Left lobe of liver (tissue), 2 donors: ENCODE measurements at places on chromosomes 4 and X. TPM values are rescaled to one million over a fixed set of nuclear protein-coding genes. Genes with fewer than 3 reads are reported as not detected.

DNA sequence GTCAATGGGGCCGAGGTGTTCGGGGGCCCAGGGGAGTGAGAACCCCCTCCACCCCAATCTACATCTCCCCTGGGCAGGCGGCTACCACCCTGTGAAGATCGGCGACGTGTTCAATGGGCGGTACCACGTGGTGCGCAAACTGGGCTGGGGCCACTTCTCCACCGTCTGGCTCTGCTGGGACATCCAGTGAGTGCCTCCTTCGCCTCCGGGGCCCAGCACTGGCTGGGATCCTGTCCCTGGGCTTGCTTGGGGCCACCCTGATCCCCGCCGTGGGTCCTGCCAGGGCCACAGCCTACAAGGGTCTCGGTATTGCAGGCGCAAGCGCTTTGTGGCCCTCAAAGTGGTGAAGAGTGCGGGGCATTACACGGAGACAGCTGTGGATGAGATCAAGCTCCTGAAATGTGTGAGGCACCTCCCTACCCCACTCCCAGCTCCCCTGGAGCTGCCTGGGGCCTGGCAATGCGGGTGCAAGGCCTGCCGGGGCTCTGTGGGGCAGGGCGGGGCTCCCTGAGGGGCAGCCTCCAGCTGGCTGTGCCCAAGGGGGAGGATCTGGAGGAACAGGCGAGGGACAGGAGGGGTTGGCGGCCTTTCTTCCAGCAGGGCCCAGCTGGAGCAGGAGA is 697 bp downstream of the SRPK3 start:
- no peak for DNase-seq

DNA sequence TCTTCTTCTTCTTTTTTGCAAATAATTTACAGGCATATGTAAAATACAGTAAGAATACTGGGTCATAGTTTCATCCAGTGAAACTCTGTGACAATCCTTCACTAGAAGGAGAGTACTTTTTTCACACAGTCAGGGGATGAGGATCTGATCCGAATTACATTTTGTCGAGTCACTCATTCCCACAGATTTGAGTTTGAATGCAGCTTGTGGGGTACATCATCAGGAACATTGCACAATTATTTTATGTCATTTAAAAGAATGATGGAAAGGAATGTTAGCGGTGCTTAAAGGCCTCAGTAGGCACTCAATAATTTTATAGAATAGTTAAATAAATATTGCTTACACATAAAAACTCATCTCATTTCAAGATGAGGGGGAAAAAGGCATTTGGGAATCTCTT is 88.6 kb downstream of the CHRNA9 start:
- DNase-seq: no peak

DNA sequence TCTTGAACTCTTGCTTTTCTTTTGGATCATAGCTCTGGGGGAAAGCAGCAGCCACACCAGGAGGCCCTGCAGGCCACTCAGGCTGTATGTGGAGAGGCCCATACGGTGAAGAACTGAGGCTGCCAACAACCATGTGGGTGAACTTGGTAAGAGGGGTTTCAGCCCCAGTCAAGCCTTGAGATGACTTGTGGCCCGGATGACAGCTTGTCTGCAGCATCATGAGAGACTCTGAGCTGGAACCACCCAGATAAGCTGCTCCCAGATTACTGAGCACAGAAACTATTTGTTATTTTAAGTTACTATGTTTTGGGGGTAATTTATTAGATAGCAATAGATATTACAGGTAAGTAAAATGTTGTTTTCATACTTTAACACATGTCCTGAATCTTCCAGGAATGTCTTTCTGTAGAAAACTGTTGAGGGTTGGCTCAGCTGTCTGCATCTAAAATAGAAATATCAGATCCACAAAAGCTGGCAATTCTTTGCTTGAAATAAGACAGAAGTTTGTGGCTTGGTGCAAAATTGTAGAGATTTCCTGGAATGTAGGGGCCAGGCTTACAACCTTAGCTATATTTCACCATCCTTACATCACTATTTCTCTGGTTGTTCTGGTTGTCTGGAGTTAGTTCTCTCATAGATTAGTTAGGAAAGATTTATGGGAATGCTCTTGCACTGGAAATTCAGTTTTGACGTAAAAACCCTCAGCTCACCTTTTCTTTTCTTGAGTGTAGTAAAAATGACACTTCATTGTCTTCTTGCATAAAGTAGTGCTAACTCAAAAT is 272.1 kb downstream of the RAPGEF2 start:
- DNase-seq: no peak

DNA sequence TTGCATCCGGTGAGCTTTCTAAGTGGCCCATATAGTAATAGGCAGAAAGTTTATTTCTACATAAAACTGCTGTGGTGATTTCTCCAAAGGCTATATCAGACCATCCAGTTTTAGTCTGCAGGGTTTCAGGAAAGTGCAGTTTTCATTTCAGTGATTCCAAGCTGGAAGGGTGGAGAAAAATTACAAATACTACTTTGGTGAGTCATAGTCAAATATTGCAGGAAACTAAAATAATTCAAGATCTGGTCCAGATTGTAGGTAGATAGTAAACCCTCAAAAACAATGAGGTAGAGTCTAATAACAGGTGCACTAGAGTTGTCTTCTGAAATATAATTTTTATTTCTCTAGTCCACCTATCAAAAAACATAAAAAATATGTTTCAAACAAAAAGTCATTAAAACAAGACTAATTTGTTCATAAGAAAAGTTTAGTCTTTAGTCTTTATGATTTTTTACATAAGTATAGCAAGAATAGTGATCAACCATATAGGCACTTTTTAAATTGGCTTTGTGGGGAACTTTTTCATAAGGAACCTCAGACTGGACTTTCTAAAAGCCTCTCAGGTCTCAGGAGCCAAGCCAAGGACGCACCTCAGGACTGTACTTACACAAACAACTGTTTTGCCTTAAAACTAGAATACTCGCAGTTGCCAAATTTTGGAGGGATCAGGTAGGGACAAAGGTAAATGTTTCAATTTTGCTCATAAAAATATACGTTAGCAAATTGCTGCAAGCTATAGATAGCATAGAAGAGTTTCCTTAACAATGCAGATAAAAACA is 101.8 kb upstream of the TLR3 start:
- no peak for DNase-seq

- DNase-seq: no peak
Measured at GRCh38 chr4:26866781-26867180, 6.1 kb downstream of the STIM2 start.

DNA sequence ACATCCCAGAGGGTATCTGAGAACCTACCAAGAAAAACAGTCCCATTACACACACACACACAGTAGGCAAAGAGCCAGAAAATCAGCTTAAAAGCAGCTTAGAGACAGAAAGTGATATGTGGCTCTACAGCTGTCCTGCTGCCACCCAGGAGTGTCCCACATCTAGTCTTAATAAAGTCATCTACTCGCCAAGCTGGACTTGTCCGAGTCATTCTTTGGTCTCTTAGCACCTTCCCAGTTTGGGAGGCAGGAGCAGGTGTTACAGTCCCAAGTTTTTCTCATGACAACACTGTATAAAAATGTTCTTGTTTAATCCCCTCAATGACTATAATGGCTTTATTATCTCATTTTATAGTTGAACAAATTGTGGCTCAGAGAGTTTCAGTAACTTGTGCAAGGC is 252.5 kb upstream of the CASK start:
- DNase-seq: no peak

DNA sequence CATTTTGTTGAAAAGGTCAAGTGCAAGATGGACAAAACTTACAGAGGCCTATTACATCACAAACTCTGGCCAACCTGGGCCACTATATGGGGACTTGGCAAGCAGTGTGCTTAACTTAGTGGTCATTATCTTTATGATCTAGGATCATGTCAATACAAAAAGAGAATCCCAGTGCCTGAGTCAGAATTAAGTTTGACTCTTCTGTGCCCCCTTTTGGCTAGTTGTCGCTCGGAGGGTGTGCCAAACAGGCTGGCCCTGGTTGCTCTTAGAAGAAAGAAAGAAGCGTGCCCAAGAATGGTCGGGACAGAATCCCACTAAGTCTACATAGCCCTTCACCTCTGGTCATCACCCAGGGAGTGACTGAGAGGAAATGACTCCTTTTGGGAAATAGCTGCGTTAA is 100.1 kb downstream of the EIF4E start:
- no peak for DNase-seq

GRCh38 chrX:129706400-129707072 is 32.2 kb upstream of the XPNPEP2 start:
- peak; percentile 47 for DNase-seq

DNA sequence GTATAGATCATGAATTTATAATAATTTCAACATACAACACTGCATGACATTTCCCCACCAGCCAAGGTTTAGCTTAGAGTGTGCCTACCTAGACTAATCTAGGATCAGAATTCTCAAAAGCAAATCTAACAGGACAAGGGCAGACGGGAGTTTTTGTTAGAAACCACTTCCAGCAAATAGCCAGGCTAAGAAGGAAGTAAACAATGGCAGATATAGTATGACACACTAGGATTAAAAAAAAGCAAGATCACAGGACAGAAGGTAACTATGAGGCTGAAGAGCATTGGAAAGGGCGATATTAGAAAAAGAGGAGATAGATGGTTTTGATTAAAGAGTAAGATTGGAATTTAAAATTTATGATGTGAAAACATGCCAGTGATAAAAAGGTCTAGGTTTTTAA is 124.8 kb downstream of the LRBA start:
- DNase-seq: no peak

The BTC gene
- 0.20 TPM for total RNA-seq

The NPY2R gene
- total RNA-seq: not detected

The MID1 gene
- total RNA-seq: 2.4 TPM

The AMMECR1 gene
- 3.0 TPM for total RNA-seq

The EMCN gene
- total RNA-seq: 1.8 TPM
